Activated CD4-positive, alpha-beta T cell treated with anti-CD3 and anti-CD28 coated beads, Interleukin-2, amount 50 U/mL, for 1 hour (primary cell): ENCODE measurements at places on chromosomes 1 and 21.

DNA sequence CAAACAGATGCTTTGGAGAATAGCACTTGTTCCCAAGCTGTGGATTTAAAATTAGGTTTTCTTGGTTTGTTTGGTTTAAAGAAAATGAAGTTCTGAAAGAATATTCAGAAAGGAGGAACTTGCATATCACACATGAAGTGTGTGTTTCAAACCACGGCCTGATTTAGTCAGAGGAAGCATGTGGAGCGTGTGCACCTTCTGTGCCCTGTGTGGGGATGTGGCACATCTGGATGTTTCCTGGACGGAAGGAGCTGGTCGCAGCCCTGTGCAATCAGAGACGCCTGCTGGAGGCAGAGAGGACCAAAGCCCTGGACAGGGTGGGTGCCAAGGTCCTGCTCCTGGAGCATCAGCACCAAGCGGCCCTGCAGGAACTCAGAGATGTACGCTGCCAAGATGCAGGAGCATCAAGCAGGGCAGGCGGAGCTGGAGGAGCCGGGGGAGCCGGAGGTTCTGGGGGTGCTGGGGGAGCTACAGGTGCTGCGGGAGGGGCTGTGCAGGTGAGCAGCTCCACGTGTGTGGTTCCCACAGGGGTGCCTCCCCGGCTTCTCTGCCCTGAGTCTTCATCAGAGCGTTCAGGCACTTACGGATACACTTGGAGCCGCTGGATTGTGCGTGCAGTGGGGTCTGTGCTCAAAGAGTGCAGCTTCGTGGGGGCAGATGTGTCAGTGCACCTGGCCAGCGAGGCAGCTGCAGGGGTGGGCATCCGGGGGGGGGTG lies 45.7 kb downstream of the PCNT start:
- DNase-seq: no peak

DNA sequence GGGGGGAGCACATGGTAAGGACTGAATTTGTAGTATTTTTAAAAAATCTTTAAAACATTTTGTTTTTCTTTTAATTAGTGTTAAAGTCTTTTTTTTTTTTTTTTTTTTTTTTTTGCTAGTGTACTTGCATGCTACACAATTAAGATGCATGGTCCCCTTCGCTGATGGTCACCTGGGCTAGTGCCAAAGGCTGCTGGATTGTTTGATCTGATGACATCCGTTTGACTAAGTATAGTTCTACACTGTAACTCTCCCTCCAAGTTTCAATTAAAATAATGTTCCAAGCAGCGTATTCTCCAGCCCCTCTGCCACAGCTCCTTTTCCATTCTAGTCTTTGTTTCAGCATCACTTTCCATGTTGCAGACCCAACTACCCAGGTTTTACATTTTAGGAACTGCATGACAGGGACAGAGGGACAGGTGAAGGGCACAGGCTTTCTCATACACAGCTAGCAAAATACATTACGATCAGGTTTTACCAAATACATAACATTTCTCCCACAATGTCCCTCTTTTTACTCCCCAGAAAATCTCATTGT lies 852 bp upstream of the RAVER2 start:
- no peak for DNase-seq

DNA sequence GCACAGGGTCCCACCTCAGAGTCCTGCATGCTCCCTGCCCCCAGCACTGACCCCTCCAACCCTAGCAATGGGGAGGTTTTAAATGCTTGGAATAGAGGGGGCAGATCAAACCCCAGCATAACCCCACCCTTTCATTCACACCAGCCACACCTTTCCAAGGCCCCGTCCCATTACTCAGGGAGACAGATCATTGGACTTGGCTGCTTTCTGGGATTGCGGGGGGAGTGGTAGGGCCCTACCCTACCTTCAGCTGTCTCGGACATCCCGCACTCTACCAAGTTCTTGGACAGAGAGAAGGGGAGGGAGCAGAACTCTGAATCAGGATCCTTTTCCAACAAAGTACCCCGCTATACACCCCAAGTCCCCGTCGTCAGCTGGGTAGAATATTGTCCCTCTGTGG lies 983 bp downstream of the PADI2 start:
- no peak for DNase-seq

DNA sequence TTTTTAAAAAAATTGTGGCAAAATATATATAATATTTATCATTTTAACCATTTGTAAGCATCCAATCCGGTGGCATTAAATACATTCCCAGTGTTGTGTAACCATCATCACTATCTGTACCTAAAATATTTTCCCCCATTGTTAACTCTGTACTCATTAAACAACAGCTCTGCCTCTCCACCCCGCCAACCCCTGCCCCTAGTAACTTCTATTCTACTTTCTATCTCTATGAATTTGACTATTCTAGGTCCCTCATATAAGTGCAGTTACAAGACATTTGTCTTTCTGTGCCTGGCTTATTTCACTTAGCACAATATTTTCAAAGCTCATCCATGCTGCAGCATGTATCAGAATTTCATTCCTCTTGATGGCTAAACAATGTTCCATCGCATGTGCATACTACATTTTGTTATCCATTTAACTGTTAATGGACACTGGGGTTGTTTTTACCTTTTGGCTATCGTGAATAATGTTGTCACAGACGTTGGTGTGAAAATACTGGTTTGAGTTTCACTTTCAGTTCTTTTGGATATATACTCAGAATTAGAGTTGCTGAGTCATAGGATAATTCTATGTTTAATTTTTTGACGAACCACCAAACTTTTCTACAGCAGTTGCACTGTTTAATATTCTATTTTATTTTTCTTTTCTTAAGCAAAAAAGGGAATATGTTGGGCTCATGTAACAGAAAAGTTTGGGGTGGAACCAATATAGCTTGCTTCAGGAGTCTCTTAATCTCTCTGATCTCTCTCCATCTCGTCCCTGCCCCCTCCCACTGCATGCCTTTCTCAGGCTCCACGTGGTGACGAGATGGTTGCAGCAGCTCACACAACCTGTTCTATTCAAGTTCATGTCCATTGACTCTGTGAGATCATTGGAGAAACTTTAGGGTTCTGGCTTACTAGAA lies 25.2 kb upstream of the RCAN1 start:
- no peak for DNase-seq

- no peak for DNase-seq
Observed at GRCh38 chr1:13832100-13832499, 132.1 kb downstream of the PRDM2 start.
